ENCODE measurements at places on chromosomes 2 and 18. TPM values are rescaled to one million over a fixed set of nuclear protein-coding genes. Genes with fewer than 3 reads are reported as not detected.

- peak; percentile 22 for DNase-seq
Observed at GRCh38 chr2:44941551-44942234, at the start of gene SIX3. Gene SIX3 (plus strand): TSS chr2:44941702. CDS start chr2:44942105, 403 bp downstream.

- no peak for DNase-seq
Observed at GRCh38 chr2:96631804-96632435, 6.2 kb downstream of the KANSL3 start.

DNA sequence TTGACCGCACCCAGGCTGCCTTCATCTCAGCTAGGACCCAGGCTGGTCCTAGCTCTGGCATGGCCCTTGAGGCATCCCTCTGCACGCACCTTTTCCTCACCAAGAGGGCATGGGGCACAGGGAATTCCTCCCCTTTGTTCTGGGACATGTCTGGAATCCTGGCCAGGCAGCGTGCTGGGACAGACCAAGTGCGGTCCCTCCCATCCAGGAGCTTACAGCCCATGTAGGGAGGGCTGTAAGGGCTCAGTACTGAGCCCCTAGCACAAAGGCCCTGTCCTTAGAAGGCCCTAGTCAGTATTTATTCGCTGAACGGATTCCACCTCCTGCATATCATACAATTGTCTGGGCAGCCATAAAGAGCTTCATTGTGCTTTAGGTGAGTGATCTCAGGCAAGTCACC is 3.0 kb downstream of the TMEM37 start:
- no peak for DNase-seq

- DNase-seq = no peak
Observed at GRCh38 chr2:12856934-12857601, 140.3 kb downstream of the TRIB2 start.

Gene CNDP1
- total RNA-seq = 0.34 TPM

Gene RBMS1
- total RNA-seq = 123 TPM

Gene ICA1L
- total RNA-seq = 4.6 TPM

Gene OSBPL6
- total RNA-seq = 0.48 TPM
